ENCODE measurements at places on chromosomes 13 and 19.
A peak's percentile ranks its signal among the peaks of the same experiment; 100 is the strongest.

GRCh38 chr19:45607071-45608029 lies 5.3 kb upstream of the GPR4 start:
- peak; percentile 71 for DNase-seq

GRCh38 chr13:98564204-98564603 lies 12.7 kb downstream of the STK24 start:
- DNase-seq: no peak

DNA sequence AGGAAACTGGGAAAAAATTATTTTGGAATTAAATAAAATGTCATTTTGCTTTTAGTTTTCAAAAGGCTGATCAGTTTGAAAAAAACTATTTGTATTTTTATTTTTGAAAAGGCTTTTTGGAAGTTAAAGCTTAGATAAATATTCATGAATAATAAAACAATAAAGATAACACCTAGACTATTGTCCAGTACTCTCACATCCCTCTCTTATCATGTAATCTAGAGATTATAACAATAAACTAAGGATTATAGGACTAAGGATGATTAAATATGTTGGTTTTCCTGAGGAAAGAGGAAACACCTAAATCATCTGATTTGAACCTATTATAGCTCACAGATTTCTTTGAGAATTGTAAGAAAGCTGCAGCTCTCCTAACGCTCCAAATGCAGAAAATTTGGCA lies 81.4 kb upstream of the AKAP11 start:
- no peak for DNase-seq

DNA sequence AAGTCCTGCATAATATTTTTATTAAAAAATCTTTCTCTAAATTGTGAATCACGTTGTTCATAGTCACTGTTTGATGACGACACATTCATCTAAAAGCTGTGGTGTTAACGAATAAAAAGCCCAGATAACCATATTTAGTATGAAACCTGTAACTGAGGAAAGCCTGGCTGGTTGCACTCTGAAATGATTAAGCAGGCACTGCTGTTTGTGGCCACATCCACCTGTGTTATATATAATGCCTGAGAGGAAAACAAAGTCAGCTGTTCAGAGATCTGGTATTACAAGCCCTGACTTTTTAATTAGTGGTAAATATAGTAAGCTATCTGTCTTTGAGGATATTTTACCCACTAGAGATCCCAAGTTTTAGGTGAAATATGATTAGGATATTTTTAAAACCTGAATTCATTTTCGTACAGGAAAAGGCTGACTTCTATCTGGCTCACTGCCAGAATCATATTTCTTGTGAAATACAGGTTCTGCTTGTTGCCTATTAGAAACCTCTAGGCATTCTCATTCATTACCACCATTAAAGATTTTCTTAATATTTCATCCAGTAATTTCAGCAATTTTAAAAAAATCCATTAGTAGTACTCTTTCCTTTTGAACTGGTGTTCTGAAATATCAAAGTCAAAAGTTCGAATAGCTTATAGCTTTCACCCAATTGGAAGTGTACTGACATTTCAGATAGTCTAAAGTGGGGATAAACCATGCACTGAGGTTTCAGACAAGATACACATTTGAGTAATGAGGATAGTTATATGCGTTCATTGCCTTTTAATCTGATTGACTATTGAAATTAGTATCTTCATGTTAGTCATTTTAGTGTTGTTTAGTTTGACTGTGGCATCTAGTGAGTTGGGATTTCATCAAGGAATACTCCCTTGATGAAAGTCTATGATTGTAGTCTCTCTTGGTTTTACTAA lies 79.7 kb downstream of the LMO7 start:
- peak; percentile 30 for DNase-seq

DNA sequence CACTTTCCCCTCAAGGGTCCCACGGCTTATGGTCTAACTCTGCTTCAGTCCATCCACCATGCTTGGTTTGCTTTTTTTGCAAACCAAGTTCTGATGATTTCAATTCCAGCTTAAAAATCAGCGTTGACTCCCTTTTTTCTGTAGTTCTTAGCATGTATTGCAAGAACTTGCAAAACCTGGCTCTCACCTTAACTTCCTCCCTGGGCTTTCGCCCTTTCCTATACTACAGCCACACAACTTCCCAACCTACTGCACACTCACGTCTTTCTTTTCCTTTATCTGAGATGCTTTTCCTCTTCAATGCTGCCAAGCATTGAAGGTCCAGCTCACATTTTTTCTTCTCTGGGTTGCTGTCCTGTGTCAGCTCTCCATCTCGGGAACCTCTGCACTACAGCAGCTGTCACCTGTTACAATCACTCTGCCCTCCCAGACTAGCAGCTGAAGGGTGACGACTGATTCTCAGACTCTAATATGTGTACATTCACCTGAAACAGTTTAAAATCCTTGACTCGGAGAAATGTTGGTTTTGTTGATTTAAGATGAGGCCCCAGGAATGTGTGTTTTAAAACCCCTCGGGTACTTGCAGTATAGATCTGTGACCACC lies 143.7 kb downstream of the FREM2 start:
- no peak for DNase-seq

GRCh38 chr13:103192511-103193135 lies 126.4 kb upstream of the SLC10A2 start:
- no peak for DNase-seq

- no peak for DNase-seq
Observed at GRCh38 chr19:46759817-46760333, 13.6 kb upstream of the STRN4 start.

DNA sequence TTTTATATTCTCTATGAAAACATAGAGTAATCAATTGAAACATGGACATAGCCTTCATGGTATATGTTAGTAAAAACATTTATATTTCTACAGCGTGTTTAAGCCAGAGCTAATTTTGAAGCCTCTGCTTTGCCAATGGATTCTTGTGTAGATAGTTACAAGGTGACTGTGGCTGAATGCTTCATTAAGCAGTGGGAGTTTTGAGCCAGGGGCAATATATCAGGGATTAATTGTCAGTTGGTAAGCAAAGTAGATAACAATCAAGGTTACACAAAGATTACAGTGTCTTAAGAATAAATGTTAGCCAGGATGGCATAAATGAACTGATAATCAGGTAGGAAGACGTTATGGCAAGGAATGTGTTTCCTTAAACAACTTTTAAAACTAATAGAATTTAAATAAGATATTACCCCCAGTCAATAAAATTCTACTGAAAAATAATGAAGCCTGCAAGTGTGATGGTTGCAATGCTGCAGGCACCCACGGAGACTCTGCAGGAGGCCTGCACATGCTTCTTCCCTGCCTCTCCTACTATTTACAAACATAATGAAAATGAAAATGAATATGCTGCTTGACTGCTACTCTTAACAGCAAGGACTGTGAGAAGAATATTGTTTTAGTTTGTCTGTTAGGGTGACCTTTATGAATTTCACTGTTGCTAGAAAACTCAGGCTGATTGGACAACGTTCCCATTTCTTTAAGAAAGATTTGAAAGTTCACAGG lies 588.5 kb downstream of the GPC5 start:
- no peak for DNase-seq

DNA sequence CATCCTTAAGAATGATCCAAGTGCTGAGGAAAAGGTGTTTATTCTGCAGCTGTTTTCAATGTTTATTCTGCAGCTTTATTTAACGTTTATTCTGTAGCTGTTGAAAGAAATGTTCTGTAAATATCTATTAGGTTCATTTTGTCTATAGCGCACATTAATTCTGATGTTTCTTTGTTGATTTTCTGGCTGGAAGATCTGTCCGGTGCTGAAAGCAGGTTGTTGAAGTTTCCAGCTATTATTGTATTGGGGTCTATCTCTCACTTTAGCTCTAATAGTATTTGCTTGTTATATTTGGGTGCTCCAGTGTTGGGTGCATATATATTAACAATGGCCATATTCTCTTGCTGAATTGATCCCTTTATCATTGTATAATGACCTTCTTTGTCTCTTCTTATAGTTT lies 20.2 kb downstream of the CD70 start:
- no peak for DNase-seq

DNA sequence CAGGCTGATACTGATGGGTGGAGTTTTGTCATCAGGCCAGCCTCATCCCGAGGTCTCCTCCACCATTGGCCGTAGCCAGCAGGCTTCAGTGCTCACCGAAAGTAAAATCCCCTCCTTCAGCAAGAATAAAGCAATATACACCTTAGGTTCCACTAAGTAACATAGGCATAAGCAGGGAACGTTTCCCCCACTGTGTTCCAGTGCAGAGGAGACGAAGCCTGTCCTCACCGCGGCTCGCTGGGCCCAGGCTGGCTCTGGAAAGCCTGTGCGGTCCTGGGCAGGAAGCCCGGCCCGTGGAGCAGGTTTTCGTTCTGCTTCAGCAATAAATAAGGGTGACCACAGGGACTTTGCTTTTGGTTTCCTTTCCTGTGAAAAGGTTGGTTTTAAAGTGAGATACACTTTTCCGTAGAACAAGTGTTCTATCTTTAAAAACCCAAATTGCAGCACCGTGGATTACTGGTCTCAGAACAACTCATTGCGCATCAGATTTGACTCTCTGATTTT lies 16.3 kb upstream of the TEX29 start:
- no peak for DNase-seq

DNA sequence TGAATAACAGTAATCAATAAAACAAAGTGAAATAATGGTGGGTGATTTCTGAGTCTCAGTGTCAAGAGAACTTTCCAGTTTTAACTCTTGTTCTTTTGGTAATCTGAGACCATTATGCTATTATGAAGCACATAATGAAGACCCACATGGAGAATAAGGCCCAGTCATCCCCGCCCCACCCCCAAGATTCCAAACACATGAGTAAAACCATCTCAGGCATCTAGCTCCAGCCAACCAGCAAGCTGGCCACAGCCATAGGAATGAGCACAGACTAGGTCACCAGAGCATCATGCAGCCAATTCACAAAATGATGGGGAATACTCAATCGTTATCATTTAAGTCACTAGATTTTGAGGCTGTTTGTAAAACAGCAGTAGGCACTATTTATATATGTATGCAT lies 1769.0 kb upstream of the PCDH20 start:
- no peak for DNase-seq

DNA sequence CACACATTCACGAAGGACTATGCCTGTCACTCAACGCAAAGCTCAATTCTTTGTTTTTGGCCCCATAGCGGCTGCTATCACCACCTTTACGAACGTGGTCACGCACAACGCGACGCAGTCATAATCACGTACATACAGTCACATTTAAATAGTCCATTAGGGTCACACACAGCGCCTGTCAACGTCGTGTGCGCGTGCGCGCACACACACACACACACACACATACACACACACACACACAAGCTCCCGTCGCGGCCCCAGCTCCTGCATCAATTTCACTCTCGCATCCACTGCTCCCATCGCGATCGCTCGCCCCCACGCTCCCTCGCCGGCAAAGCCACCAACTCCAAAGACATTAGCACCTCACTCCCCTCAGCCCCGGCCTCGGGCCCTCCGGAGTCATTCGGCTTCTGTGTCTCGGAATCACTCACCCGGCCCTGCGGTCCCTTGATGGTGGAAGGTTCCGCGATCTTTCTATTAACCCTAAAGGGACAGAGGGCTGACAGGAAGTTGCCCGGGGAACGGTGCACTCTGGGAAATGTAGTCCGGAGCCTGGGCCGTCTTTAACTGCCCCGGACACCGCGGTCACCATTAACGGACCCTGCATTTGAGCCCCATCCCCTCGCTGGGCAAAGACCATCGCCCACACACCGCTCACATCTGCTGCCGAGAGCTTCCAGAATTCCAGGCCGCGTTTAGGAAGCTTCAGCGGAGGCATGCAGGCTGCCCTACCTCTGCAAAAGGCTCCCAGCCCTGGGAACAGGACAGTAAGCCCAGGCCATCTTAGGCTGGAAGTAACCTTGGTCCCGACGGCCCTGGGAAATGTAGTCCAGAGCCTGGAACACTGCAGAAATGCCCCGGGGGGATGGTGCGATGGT lies at the start of gene ZNF790:
TSS of gene ZNF790 (minus strand) at position 482 of the 878 bp plus-strand sequence. CDS start 12,768 bp downstream, outside the sequence.
- peak; percentile 90 for DNase-seq

- DNase-seq: no peak
Observed at GRCh38 chr13:107554460-107554859, 660.9 kb downstream of the LIG4 start.

- peak; percentile 85 for DNase-seq
Observed at GRCh38 chr19:10421240-10422045, 1.1 kb downstream of the PDE4A start.

- no peak for DNase-seq
Observed at GRCh38 chr13:102045731-102046130, 356.1 kb downstream of the FGF14 start.

- no peak for DNase-seq
Observed at GRCh38 chr13:106095919-106096318, 439.5 kb downstream of the EFNB2 start.

DNA sequence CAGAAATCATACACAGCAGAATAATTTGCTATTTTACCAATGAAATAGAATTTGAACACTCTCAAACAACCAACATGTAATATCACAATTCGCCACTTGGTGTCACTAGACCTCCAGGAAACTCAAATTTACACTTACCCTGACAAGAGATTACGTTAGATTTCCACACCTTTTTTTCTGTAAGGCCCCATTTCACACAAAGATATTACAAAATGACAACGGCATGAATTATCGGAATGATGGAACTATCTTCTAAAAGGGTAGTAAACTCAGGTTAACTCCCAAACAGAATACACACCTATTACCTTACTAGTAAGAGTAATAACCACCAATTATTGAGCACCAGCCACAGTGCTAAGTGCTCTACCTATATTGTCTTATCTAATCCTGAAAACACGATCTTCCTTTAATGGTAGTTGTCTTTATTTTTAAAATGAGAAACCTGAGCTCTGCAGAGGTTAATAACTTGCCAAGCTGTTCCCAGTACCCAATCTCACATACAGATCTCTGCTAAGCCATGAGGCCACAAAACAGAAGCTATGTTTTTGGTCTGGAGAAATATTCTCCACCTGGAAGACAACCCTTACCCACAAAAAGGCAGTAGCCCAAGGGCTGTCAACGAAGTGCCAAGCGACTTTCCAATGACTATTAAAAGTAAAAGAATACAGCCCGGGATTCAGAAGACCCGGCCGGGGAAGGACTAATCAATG lies 152.4 kb downstream of the DCLK1 start:
- peak; percentile 69 for DNase-seq

DNA sequence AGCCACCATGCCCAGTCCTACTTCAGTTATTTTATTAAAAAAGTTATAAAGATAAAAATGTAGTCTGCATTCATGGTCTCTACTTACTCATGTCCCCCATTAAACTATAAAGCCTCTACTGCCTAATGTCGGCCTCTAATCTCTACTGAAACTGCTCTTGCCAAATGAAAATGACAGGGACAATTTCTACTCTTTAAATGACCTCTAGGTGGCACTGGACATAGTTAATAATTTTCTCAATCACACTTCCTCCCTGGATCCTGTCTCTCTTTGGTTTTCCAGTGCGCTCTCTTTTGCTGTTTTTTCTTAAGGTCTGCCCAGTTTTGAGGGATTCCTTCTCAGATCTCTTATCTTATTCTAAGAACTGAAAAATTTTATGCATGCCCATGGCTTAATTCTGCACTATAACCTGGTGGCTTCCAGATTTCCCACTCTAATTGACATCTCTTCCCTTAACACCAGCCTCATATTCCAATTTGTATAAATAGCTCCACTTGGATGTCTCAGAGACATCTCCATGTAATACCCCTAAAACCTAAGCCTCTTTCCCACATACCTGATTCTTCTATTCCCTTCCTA lies 54.3 kb downstream of the MTMR6 start:
- peak; percentile 70 for DNase-seq
